ENCODE measurements at places on chromosomes 2 and 18.

DNA sequence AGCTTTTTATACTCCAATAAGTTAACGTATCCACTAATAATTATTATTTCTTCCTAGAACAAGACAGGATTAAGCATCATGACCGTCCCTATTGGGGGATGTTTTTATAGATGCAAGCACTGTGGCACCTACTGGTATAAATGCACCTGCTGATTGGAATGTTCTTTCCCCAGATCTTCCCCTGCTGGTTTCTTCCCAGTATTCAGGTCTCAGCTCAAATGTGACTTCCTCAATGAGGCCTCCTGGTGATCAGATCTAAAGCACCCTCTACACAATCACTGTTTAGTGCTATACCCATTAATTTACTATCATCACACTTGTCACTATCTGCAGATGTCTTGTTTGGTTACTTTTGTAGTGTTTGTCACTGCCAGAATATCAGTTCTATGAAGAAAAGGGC lies 3.9 kb upstream of the TYMS start:
- no peak for DNase-seq

DNA sequence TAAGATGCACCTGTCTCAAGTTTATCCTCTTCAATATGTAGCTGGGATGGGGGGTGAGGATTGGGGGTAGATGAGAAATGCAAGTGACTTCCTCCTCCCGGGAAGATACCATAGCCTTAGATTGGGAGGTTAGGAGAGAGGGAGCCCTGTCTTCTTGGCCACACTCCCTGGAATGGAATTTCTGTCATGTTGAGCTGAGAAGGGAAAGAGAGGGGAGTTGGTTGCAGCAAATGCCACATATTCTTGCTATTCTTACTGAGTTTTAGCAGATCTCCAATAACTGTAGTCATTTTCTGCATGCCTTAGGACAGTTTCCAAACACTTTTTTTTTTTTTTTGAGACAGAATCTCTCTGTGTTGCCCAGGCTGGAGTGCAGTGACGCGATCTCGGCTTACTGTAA lies 35.9 kb downstream of the TAF4B start:
- no peak for DNase-seq

DNA sequence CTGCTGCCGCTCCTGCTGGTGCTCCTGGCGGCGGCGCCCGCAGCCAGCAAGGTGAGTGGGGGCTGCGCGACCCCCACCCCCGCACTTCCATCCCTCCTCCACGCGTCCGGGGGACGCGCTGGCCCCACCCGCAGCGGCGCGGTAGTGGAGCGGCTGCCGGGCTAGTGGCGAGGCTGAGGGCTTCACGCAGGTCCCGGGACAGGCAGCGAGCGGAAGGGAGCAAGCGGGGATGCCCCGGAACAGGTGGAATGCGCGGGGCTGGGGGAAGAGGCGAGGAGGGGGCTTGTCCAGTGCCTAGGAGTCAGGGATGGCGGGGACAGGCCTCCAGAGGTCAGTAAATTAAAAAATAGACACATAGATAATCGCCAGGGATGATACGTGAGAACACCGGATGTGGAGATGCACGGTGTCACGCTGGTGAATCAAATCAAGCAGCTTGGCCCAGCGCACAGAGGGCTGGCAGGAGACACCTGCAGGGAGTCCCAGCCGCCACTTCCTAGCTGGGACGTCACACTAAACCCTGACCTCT lies 403 bp downstream of the COL4A3 start:
- no peak for DNase-seq

DNA sequence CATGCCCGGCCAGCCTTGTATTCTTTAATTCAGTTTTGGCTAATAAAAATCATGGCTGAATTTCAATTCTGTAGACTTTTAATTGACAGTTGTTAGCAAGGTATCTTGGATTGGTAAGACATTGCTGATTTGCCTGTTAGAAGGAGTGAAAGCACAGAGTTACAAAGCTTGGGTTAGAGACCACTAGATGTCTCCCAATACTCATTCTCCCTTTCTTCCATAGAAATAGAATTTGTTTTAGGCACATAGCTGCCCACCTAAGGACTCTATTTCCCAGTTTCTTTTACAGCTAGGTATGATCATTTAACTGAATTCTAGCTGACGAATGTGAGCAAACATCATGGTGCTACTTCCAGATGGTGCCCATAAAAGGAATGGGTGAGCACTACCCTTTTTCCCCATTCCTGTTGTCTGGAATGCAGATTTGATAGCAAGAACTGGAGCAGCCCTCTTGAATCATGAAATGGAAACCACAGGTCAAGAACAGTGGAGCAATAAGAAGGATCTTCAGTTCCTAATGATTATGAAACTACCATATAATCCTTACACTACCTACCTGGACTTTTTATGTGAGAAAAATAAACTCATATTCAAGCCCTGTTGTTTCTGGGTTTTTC lies 17.5 kb downstream of the PECR start:
- no peak for DNase-seq

DNA sequence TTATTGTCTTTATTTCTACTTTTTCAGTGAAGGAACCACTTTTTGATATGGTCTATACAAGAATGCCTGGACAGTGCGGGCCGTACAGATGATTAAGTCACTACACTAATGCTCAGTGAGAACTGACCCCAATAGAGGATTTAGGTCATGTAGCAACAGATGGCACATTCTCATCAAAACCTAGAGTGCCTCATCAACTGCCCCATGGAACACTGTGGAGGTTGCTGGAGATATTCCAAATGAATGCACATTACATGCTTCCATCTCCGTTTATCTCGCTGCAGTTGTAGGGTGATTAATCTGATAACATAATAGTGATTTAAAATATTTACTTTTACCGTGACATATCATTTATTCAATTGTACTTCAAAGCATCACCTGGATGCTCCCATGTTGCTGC lies 41.8 kb upstream of the COPS8 start:
- no peak for DNase-seq

DNA sequence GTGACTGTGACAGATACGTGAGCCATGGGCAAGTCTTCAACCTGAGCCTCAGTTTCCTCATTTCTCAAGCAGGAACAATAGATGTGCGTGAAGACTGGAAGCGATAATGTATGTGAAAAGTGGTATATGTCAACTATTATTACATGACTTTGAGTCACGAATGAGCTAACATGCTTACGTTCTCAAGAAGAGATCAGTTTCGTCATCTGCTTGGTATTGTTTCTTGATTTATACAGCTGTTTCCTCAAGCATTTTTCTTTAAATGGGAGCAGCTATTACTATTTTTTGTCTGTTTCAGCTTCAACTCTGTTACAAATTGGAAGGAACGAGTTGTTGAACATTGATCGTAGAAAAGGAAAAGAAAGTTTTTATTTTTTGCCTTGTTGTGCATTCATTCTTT lies 48.5 kb upstream of the THOC1 start:
- no peak for DNase-seq

GRCh38 chr2:53544871-53545558 lies 222.6 kb upstream of the CHAC2 start:
- DNase-seq = no peak

- DNase-seq = no peak
These were observed 154.8 kb upstream of the APCDD1 start for GRCh38 chr18:10299643-10300042.

- no peak for DNase-seq
These were observed 111.3 kb downstream of the CPS1 start for GRCh38 chr2:210667711-210668110.

DNA sequence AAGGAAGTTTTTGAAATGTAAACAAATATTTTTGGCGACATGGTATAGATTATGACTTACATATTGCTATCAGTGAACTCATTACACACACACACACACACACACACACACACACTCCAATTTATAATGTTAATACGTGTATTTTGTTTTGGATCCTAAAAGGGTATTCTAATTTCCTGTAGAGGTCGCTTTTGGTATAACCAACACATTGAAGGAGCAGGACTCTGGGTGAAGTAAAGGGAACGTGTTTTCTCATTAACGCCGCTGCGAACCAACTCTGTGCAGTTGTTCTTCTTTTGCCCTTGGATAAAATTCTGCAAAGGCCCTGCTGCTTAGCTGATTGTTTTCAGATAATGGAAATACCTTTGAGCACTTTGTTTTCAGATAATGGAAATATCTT lies 190.4 kb downstream of the PMAIP1 start:
- no peak for DNase-seq

- DNase-seq = no peak
These were observed 114.7 kb upstream of the CXCR4 start for GRCh38 chr2:136232456-136233172.

- DNase-seq = no peak
These were observed 362.2 kb upstream of the NXPH2 start for GRCh38 chr2:139142252-139142880.

GRCh38 chr2:230400454-230400853 lies 15.5 kb upstream of the SP100 start:
- no peak for DNase-seq

DNA sequence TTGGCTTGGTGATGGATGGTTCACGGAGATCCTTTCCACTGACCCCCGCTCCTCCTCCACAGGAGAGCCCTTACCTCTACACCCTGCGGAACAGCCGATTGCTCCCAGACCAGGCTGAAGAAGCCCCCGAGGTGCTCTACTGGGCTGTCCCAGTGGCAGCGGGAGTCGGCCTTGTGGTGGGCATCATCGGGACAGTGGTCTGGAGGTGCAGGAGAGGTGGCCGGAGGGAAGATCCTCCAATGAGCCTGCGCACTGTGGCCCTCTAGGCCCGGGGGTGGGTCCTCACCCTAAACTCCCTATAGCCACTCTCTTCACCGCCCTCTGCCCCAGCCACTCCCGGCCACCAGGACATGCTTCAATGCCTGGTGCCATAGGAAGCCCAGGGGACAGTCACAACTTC lies 108.8 kb upstream of the PPP1CB start:
- DNase-seq = no peak

- DNase-seq = no peak
These were observed 316.2 kb upstream of the REV1 start for GRCh38 chr2:99805930-99806476.

DNA sequence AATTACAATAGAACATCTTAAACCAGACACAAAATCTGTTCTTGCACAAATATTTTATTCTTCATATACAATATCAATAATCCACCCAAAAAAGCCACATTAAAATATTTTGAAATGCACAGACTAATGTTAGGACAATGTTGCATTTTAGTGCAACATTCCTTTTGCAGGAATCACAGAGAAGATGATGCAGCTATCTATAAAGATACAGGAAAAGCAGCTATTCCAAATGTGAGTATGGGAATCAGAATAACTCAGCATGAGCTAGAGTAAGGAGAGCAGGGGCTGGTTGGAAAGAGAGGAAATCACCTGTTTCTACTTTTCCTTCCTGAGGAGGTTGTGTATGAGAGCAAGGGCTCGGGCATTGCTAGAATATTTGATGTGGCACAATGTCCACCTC lies 4.8 kb downstream of the C2orf66 start:
- no peak for DNase-seq

DNA sequence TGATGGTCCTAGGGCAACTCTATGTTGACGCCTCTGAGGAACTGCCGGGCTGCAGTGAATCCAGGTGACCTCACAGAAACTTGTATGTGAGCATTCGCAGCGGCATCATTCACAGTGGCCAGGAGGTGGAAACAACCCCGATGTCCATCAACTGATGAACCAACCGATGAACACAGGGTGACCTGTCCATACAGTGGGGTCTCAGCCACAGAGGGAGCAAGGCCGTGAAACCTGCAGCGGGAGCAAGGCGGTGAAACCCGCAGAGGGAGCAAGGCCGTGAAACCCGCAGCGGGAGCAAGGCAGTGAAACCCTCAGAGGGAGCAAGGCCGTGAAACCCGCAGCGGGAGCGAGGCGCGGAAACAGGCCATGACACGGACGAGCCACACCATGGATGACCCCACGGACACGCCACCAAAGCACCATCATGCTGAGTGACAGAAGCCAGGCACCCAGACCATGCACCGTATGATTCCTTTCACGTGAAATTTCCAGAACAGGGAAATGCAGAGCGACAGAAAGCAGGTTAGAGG lies 63.0 kb downstream of the PARD6G start:
- DNase-seq = no peak

DNA sequence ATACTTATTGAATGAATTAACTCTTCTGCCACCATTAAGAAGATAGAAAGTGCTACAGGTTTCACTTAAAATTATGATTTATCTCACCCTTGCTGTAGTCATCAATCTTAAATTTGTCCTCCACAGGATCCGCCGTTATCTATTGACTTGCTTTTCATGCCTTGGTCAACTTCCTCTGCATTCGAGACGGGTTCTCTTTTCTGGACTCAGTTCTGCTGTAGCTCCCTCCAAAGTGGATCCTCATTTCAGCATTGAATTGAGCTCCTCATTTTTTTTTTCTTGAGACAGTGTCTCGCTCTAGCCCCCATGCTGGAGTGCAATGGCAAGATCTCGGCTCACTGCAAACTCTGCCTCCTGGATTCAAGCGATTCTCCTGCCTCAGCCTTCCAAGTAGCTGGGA lies 27.6 kb downstream of the INPP5D start:
- DNase-seq = no peak

GRCh38 chr2:98804736-98805135 lies 73.8 kb upstream of the MGAT4A start:
- no peak for DNase-seq

Measured in NCI-H1048 (cell line).